Activated naive CD8-positive, alpha-beta T cell treated with anti-CD3 and anti-CD28 coated beads, Interleukin-2, amount 50 U/mL, for 24 hours (primary cell): ENCODE measurements at places on chromosomes 16 and 17.

GRCh38 chr17:78122931-78123249 is 5.7 kb downstream of the TMC6 start:
- no peaks in the 10 kb centered on the region for H3K27me3 ChIP-seq
- peak overlapping the region; percentile 60 for H3K4me3 ChIP-seq
- H3K4me1 ChIP-seq = peaks cover 61% of the 10 kb centered on the region
- peaks cover 29% of the 10 kb centered on the region for H3K36me3 ChIP-seq
- peak overlapping the region; percentile 61 for H3K27ac ChIP-seq
- DNase-seq = no peak

DNA sequence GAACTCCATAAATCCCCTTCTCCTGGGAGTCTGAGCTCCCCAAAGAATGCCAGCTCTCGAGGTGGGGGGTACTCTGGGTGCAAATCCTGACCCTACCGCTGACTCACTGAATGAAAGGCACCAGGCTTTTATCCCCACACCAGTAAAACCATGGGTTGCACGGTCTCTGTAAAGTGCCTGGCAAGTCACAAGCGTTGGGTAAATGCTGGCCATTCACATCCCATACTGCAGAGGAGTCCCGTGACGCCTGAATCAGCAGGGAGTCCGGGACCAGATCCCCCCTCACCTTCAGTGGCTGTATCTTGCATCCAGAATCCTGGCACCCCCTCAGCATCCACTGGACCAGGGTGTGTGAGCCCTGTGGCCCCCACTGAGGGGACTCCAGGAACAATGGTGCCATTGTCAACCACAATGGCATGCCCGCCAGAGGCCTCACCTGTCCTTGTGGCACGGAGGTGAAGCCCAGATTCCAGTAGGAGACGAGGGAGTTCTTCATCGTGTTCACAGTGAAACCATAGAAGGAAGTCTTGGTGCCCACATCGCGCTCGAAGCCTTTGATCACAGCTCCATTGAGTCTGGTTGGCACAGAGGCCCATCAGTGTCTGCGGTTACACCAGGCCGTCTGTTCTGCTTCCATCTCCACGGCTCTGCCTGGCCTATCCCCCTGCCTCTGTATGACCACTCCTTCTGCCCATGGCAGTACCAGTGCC is 13.3 kb downstream of the ST6GALNAC2 start:
- no peaks in the 10 kb centered on the region for H3K36me3 ChIP-seq
- no peak for DNase-seq
- no peak overlapping the region for H3K4me3 ChIP-seq
- H3K4me1 ChIP-seq = peaks cover 9% of the 10 kb centered on the region
- no peak overlapping the region for H3K27ac ChIP-seq

- H3K4me3 ChIP-seq = no peak overlapping the region
- no peaks in the 10 kb centered on the region for H3K36me3 ChIP-seq
- no peaks in the 10 kb centered on the region for H3K27me3 ChIP-seq
- H3K27ac ChIP-seq = no peak overlapping the region
- DNase-seq = no peak
- H3K4me1 ChIP-seq = peaks cover 6% of the 10 kb centered on the region
Measured at GRCh38 chr16:22386976-22387375, 12.6 kb upstream of the CDR2 start.

- H3K27me3 ChIP-seq = no peaks in the 10 kb centered on the region
- H3K4me3 ChIP-seq = no peak overlapping the region
- H3K27ac ChIP-seq = no peak overlapping the region
- DNase-seq = no peak
- H3K4me1 ChIP-seq = no peaks in the 10 kb centered on the region
- H3K36me3 ChIP-seq = no peaks in the 10 kb centered on the region
Measured at GRCh38 chr16:54268340-54268739, 18.2 kb downstream of the IRX3 start.

- H3K4me1 ChIP-seq = no peaks in the 10 kb centered on the region
- H3K27me3 ChIP-seq = no peaks in the 10 kb centered on the region
- no peak overlapping the region for H3K27ac ChIP-seq
Measured at GRCh38 chr16:49189286-49189685, 92.4 kb downstream of the CBLN1 start.

GRCh38 chr17:50318501-50319285 is 27.2 kb upstream of the XYLT2 start:
- H3K36me3 ChIP-seq = no peaks in the 10 kb centered on the region
- no peak overlapping the region for H3K4me3 ChIP-seq
- no peak overlapping the region for H3K27ac ChIP-seq
- peaks cover 6% of the 10 kb centered on the region for H3K27me3 ChIP-seq
- no peak for DNase-seq

- no peak for DNase-seq
- H3K36me3 ChIP-seq = no peaks in the 10 kb centered on the region
- no peak overlapping the region for H3K27ac ChIP-seq
- no peak overlapping the region for H3K4me3 ChIP-seq
- H3K27me3 ChIP-seq = no peaks in the 10 kb centered on the region
Measured at GRCh38 chr17:56812901-56813388, 20.8 kb downstream of the C17orf67 start.

DNA sequence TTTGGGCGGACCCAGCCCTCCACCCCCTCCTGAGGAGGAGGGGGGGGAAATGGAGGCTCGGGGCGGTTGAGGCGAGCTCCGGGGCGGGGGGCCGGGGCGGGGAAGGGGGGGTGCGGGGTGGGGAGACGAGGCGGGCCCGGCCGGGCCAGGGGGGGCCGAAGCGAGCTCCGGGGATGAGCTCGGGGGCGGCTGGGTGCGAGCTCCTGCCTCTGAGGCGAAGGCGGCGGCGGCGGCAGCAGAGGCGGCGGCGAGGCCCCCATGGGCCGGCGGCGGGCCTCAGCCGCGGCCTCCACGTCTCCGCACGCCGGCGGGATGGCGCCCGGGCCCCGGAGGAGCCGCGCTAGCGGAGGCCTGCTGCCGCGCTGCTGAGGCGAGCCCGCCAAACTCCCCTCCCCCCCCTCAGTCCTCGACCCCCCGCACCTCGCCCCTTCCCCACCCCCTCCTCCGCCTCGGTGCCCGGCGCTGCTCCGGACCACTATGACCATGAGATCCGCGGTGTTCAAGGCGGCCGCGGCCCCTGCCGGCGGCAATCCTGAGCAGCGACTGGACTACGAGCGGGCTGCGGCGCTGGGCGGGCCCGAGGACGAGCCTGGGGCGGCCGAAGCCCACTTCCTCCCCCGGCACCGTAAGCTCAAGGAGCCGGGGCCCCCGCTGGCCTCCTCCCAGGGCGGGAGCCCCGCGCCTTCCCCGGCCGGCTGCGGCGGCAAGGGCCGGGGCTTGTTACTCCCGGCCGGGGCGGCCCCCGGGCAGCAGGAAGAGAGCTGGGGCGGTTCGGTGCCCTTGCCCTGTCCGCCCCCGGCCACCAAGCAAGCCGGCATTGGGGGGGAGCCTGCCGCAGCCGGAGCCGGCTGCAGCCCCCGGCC is 596 bp downstream of the MSL1 start:
- no peak overlapping the region for H3K27ac ChIP-seq
- peak overlapping the region; percentile 89 for H3K4me3 ChIP-seq
- H3K36me3 ChIP-seq = peaks cover 26% of the 10 kb centered on the region
- DNase-seq = peak; percentile 53
